Stimulated activated CD8-positive, alpha-beta memory T cell treated with anti-CD3 and anti-CD28 coated beads, Interleukin-4, amount 100 ng/mL, for 1 hour (primary cell): ENCODE measurements at places on chromosomes 2 and 18.

GRCh38 chr2:78351208-78351607 lies 674.3 kb upstream of the REG3G start:
- no peak for DNase-seq

- no peak for DNase-seq
Measured at GRCh38 chr2:42939411-42940206, 147.2 kb upstream of the HAAO start.

- DNase-seq: no peak
Measured at GRCh38 chr2:26246818-26247217, 2.1 kb downstream of the HADHB start.

GRCh38 chr18:58862851-58863538 lies 1.7 kb upstream of the ZNF532 start:
- DNase-seq: no peak

DNA sequence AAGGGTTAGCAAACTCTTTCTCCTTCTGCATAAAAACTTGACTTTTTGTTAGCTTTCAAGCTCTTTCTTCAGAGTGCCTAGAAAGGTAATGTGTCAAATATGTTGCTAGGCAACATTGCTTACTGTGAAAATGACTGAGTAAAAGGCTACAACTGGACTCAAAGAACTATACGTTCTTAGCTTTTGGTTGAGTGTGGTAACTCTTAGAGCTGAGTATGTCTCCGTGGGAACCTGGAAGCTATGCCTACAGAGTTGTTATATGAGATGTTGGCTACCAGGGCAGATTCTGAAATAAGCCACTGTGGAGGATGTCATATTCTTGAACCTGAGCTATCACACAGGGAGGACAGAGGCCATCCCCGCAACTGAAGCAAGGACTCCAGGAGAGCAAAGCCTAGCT lies 105.5 kb downstream of the ARL6IP6 start:
- no peak for DNase-seq

DNA sequence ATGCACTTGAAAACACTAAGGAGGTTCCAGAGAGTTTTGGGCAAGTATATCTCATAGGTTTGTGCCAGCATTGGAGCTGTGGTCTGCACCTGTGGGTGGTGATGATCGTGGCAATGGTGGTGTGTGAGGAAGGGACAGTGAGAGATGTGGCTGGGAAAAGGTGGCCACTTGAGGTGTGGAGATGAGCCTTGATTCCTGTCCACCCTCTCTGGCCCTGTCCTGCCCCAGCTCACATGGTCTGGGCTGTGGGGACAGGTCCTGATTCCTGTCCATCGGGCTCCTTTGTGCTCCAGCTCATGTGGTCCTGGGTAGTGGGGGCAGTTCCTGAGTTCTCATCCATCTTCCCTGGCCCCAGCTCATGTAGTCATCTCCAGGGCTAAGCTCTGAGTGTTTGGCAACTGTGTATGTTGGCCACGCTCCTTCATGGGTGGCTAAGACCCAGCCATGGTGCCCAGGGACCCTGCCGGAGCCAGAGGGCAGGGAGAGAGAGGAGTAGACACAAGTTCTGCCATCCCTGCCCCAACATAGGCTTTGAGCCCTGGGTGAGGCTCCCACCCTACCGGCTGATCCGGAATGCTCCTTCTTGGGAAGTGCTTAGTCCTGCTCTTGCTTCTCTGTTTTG lies 294.4 kb upstream of the HDAC4 start:
- no peak for DNase-seq

GRCh38 chr2:98281607-98282006 lies 64.6 kb upstream of the CNGA3 start:
- DNase-seq: no peak

- DNase-seq: no peak
Measured at GRCh38 chr2:132439703-132440398, 23.2 kb downstream of the GPR39 start.

DNA sequence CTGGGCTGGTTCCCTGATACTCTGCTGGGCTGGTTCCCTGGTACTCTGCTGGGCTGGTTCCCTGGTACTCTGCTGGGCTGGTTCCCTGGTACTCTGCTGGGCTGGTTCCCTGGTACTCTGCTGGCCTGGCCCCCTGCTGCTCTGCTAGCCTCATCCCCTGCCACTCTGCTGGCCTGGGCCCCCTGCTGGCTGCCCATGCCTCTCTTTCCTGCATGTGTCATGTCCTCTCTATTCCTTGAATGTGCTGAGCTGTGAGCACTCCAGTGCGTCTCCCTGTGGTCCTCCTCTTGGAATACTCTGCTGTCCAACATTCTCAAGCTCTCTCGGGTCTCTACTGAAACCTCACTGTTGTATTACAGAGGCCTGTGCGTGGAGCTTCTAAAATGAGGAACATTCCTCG lies 216.3 kb downstream of the RNF144A start:
- DNase-seq: no peak

DNA sequence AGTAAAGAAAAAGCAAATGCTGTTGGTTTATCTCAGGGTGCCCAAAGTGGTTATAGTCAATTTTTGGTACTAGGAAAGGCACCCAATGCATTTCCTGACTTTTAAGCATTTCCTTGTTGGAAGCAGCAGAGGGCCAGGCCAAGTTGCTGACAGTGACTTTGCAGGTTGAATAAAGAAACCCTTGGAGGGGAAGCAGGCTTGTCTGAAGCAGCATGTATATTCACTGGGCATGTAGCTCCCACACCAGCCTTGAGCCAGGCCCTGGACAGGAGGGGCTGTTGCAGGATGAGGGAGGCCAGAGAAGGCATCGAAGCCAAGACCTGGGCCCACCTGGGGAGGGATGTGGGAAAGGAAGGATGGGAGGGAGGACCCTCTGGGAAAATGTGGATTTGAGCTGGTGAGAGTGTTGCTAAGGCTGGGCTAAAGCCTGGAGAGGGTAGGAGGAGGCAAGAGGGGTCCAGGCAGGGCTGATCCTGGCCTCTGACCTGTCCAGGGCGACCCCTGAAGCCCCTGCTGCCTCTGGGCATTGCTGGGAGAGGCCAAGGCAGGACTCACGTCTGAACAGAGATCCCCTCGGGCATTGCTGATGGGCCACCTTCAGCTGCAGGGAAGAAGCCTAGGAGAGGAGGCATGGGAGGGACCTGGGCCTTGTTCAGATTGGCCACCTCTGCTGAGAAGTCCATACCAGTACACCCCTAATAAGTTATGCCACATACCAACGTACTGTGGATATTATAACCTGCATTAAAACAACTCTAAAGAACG lies 79.6 kb downstream of the STPG4 start:
- no peak for DNase-seq

GRCh38 chr2:158783923-158784322 lies 11.2 kb upstream of the DAPL1 start:
- DNase-seq: no peak

DNA sequence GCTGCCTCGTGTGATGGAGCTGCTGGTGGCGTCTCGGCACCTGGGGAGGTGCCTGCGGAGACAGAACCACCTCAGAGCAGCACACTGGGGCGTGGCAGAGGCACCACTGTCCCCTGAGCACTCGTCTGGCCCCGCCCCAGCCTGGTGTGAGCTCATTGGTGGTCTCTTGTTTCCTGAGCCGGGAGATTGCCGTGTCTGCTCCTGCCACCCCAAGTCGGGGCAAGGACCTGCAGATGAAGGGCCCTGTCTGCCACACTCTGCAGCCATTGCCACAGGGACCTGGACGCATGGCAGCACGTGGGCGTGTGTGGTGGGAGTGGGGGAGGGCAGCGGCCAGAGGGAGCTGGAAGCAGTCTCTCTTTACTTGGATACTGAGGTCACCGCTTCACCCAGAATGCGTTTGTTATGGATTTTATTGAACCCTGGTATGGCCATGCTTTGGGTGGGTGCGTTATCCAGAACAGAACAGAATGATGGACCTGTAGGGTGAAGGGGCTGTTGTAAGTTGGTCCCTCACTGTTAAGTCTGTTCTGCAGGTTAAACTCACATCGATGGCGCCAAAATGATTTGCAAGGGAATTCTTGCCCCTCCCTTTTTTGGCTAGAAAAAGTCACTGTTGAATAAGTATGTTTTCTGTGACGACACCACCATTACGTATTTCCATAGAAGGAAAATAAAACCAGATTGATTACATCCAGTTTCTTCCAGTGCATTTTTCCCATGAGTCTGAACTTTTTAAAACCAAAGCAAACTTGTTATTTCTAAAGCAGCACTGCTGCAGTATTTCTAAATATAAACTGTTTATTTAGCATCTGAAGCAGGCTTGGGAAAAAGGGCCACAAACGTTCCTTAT lies 92.0 kb downstream of the USP40 start:
- no peak for DNase-seq

- no peak for DNase-seq
Measured at GRCh38 chr2:46163098-46163430, 134.1 kb upstream of the EPAS1 start.

DNA sequence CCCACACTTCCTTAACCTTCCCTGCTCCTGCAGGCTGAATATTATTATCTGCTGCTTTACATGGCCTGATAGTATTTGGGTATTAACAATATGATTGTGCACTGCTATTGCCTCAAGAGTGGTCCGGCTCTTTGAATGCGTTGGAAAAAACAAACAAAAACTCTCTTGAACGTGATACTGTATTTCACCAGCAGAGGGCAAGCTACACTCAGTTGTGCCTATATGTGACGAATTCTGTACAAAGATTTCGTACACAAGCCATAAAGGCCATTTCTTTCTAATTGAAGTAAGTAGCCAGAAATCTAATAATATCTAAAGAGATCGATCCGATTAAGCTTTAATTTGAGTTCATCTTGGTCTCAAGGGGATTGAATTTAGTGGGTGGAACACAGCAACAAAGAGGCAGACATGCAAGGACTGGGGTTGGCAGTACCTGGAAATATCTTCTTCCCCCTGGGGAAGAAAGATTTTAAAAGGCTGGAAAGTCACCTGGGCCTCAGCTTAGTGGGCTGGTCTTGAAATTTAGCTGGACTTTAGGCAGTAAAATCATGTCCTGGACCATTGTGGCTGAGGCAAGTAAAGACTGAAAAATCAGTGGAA lies 49.3 kb upstream of the RAB6D start:
- DNase-seq: no peak

- DNase-seq: no peak
Measured at GRCh38 chr2:204503869-204504268, 41.4 kb upstream of the PARD3B start.

DNA sequence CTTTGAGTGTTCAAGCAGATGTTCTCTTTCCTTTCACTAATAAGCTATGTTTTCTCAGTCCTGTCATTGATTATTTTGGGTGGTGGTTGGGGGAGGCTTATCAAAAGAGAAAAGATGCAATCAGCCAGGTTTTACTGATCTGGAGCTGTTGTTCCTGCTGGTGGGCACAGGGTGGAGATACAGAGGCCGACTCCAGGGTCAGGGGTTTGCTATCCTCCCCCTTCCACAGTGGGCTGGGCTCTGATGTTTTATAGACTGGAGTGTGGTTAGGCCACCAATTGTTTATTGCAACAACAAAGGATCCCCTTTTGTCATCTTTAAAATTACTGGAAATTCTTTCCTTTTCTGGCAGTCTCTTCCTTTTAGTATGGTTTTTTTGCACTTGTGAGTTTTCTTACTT lies 120.5 kb downstream of the TANC1 start:
- no peak for DNase-seq

DNA sequence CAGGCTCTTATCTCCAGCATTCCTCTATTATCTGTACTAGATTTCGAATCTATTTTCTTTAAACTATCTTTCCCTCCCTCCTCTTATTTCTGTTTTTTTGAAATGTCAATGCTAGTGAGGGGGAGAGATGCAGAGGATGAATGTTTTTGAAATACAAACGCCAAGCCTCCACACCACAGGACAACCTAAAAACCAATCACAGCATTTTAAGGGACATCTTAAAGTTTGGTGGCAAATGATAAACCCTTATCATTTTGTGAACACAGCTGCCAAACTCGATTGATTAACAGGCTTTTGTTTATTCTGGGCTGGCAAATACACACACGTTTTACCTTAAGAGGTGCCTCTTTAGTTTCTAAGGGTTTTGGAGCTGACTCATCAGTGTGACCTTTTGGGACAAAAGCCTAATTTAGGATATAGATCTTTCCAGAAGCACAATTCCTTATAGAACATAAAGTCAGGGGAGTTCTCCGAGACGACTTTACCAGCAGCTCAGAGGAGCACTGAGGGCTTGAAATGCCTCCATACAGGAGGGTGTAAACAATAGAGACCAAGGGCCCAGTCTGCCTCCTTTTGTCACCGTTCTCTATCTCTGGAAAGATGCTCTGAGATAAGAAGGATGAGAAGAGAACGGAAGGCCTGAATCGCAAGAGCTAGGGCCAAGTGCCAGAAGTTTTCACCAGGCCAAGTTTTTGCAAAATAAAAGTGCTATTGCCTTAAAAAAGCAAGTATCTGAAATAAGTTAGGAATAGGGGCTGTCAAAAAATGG lies 4.2 kb upstream of the MEIS1 start:
- no peak for DNase-seq

GRCh38 chr2:241134711-241135110 lies 14.6 kb downstream of the PASK start:
- no peak for DNase-seq

DNA sequence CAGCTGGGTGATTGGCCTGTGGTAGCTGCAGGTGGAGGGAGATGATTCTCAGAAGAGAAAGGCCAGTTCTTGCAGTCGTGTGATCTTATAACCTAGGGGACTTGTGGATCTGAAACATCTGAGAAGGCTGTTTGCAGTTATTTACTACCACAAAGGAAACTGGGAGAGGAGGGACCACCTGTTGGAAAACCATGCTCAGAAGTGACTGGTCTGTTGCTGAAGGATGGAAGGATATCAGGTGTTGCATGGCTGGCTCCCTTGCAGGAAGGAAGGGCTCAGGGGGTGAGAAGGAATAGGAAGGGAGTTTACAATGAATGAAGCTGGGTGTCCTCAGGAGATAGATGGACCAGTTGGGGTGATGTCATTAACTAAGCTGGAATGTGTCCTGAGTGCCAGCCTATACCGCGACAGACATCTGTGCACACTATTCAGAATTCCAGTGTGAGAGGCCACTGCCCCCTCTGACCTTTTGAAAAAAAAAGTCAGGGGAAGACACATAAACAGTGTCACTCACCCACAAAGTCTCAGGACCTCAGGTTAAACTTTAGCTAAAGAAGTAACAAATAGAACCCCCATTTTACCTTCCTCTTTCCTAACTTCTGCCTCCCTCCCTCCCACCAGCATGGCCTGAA lies 17.5 kb downstream of the IGFBP2 start:
- DNase-seq: no peak

DNA sequence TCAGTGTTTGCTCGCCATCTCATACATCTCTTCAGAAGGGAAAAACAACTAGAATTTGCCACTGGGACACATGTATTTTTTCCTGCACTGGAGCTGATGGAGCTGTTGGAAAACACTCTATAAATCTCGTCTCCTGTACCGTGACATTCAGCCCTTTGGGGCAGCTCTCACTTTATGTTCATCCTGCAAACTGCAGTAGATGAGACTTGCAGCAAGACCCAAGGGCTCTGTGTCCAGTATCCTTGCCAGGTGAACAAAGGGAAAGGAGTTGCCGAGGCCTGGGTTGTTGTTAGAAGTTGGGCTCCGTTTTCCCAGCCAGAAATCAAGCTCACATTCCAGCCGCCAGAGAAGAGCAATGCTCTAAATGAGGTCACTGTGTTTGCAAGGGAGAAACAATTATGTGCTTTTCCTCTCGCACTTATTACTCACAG lies 285.1 kb downstream of the SLC4A3 start:
- DNase-seq: no peak

- DNase-seq: no peak
Measured at GRCh38 chr2:62423883-62424458, 82.0 kb downstream of the TMEM17 start.

- no peak for DNase-seq
Measured at GRCh38 chr2:145321344-145321743, 801.4 kb upstream of the ZEB2 start.

GRCh38 chr2:42230891-42231290 lies 61.7 kb downstream of the EML4 start:
- no peak for DNase-seq
